ENCODE measurements at places on chromosomes 3 and 15.

DNA sequence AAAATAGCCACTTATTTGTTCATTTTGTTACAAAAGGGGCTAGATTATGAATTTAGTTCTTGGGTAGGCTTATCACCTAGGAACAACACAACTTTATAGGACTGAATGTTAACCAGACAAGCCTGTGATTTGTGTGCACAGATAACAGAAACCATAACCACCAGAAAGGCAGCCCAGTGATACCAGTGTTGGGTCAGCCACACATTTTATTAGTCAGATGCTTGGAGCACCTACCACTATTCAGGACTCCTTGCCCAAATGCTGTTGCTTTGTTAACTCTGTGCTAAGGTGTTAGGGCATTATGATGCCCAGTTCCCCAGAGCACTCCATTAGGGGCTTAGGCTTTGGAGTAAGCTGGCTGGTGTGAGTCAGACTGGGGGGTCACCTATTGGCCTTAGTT, 22.5 kb downstream of the PLCL2 start:
- DNase-seq: no peak

- no peak for DNase-seq
Measured at GRCh38 chr15:39429898-39430357, 151.0 kb upstream of the THBS1 start.

DNA sequence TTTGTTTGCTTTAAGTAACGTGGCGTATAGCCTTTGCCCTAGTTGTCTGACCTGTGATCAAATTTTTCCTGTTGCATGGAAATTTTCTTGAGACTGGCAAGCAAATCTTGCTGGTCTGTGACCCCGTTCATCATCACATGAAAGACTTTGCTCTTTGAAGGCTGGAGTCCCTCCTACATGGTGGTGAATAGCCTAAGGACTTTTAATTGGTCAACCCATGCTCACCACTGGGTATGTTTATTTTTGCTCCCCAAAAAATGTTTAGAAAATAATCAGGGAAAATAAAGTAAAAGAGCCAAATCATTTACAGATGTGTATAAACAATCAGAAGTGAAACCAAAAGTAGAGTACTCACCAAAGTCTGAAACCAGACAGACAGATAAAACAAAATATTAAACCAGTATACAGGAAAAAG, 1075.3 kb upstream of the ALCAM start:
- DNase-seq: no peak

GRCh38 chr15:65376767-65377104, 1.1 kb downstream of the IGDCC3 start:
- DNase-seq: no peak

DNA sequence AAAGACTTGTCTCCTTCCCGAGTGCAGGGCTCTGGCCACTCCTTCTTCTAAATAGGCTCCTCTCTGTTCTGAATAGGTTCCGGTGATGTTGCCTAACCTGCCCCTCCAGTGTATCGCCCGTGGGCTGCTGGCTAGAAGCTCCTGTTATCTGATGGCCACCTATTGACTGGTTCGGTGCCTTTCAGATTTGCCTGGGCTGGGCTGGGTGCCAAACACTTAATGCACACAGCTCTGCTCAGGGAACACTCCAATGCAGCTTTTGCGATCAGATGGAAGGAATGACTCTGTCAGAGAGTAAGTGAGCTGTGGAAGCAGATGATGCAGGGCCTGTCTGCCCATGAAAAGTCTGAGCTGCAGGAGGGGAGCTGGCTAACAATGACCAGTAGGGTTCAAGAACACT, 112.9 kb downstream of the CORO2B start:
- no peak for DNase-seq

DNA sequence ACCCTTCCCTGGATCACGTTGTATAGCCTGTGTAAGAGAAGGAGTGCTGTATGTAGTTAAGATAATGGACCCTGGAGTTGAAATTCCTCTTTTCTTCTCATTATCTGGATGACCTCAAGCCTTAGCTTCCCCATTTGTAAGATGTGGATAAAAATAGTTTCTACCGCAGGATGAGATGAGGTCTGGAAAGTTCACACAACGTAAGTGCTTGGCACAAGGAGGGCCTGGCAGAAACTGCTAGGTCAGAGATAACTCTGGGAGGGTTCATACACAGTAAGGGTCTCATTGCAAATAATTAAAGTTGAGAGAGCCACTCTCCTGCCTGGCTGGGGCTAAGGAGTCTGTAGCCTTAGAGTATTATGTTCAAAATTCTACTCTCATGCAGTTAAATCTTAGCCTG, 214.4 kb downstream of the LRTM1 start:
- no peak for DNase-seq

- no peak for DNase-seq
Measured at GRCh38 chr3:122916084-122916483, 111.5 kb downstream of the SEMA5B start.

GRCh38 chr3:143951351-143951971, 20.2 kb upstream of the DIPK2A start:
- no peak for DNase-seq

DNA sequence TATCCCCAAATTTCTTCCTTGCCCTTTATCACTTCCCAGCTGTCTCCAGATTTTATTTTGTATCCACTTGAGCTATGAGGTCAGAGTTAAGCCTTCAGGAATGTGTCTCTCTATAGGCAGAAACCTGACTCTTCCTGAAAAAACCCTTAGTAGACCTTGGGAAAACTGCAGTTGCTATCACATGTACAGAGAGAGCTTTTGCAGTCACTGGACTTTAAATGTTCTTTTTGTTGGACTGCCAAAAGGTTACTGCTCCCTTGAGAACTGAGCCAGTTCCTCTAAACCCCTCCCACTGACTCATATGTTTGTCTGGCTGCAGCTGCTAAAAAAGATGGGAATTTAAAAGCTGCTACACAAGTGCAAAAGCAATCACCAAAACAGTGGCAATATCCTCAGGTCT, 169.1 kb upstream of the CCDC54 start:
- no peak for DNase-seq

GRCh38 chr3:159166899-159167586, 365.2 kb downstream of the MFSD1 start:
- no peak for DNase-seq

GRCh38 chr15:41995476-41995855, 23.1 kb upstream of the EHD4 start:
- DNase-seq: no peak

- no peak for DNase-seq
Measured at GRCh38 chr3:46844881-46845312, 18.3 kb downstream of the MYL3 start.

DNA sequence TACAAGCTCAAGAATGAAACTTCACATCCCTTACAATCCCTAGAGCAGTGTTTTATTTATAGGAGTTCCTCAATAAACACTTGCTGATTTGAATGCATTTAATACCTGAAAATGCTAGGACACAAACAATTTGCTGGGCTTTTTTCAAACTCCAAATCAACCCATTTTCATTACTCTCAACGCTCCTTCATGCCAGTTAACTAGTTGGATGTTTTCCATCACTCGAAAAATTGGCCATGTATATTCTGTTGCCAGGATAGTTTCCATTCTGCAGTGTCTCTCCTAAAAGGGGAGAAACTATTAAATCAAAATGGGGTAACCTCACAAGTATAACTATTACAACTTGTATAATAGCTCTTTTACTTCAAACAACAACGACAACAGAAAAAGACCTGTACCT, 1.2 kb downstream of the GBE1 start:
- no peak for DNase-seq
